ENCODE measurements at places on chromosomes 2 and 18.

DNA sequence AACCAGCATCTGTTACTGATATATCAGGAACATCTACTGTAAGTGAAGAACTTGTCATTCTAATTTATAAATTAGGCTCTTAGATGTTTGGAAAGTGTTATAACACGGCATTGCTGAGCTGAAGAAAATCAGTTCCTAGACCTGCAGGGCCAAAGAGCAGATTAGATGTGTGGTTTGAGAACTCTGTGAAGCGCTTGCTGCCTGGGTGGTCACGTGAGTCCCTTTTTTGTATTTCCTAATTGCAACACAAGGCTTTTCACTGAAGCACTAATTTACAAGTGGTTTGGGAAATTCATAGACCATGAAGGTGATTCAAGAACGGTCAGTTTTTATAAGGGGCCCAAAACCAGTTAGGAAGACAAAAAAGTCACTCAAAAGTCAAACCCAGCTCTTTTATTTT is 106.9 kb upstream of the SP3 start:
- no peak for DNase-seq

DNA sequence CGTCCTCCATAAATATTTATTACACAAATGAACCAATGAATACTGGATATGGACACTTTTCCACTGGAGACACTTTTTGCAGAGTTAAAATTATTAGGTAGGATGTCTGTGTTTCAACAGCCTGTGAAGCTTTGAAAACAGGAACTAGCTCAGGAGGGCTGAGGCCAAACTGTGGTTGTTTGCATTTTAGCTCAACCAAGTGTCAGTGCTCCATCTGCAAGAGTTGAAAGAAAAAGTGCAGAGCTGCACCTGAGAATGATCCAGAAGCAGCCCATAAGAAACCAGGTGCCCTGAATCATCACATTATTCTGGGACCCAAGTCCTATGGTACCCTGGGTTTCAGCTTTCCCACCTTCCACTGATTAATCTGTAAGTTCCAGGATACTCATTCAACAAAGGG is 180.4 kb downstream of the TRIB2 start:
- no peak for DNase-seq

DNA sequence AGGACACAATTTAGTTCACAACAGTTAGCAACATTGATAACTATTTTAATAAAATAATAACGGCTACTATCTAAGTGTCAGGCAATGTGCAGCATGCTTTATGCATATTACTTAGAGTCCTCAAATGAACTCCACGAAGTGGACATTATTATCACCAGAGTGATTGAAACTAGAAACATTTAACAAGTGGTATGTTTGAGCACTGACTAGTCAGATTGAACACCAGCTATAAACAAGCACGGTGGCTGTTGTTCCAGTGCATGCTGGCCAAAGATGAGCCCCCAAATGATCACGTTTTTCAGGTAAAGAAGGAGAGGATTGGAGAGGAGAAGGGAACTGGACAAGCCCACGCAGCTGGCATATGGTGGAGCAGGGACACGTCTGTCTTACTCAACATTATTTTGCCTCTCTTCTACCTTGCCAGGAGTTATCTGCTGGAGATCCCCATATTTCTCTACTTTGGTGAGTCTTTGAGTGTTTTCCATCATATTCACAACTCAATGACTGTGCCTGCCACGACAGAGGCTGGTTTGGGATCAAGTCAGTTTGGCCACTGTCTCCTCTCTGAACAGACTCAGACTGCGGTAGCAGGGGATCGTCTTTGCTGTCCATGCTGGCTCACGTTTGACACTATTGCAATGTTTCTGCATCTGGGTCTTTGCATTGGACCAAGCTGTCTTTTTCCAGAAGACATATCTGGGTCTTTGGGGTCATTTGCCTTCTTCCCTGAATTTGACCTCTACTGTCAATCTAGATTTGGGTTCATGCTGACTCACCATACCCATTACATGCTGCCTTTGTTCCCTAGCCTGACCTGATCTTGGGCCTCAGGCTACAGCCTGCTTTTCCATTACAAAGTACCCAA is 66.0 kb upstream of the ACSL3 start:
- DNase-seq, result no peak

GRCh38 chr2:181190711-181191110 is 210.3 kb downstream of the UBE2E3 start:
- no peak for DNase-seq

- no peak for DNase-seq
These were observed 182.8 kb downstream of the EIPR1 start for GRCh38 chr2:3194828-3195227.

- no peak for DNase-seq
These were observed 6.4 kb upstream of the NEUROD1 start for GRCh38 chr2:181686576-181687185.

DNA sequence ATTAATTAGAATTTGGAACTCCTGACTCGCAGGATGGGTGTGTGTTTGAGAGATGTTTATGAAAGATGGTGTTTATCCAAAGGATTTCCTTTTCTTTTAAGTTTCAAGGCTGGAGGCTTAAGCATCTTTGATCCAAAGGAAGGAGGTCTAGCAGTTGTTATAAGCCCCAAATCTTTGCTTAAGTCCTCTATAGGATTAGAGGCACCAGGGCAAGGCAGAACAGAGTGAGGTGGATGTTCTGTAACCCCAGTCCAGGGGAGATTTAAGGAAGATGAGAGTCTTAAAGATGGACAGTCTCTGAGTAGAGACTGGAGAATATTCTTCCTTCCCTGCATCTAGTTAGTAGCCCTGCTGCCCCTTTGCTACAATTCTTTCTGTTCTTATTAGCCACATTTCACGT is 17.5 kb downstream of the LBH start:
- no peak for DNase-seq

GRCh38 chr2:190765386-190766173 is 115.0 kb upstream of the GLS start:
- DNase-seq, result no peak

DNA sequence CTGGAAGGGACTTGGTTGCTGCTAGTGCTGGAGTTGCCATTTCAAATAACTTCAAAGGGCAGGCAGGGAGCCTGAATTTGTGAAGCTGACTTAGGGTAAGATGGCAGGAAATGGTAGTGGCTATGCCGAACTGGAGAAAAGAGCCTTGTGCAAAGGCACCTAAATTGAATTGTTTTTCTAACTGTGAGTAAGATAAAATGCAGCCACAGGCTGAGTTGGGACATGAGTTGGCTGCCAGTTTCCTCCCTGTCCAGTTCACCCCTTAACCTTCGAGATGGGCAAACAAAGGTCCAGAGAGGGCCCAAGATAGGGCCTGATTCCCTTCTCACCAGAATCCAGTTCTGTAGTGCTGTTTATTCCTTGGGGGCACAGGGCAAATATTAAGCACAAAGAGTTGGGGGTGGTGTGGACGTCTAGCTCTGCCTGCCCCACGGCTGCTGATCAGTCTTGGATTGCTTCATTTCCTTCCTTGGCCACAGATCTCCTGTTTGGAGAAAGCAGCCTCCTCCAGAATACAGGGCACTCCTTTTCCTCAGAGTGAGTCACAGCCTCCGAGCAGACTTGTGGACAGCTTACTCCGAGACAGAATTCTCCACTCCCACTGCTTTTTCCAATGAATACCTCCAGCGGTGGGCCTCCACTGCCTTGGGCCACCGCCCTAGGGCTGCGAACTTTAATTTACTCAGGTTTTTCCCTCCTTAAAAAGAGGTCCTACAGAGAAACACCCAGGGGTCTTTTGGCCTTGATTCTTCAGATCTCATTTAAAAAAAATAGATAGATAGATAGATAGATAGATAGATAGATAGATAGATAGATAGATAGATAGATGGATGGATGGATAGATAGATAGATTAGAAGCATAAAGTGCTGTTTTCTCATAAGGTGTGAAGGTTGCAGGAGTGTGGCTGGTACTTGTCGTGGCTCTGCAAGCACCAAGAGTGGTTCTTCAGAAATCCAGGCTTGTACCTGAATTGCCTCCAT is 18.4 kb upstream of the SLC20A1 start:
- no peak for DNase-seq

GRCh38 chr2:23867449-23867848 is 59.5 kb downstream of the ATAD2B start:
- no peak for DNase-seq

DNA sequence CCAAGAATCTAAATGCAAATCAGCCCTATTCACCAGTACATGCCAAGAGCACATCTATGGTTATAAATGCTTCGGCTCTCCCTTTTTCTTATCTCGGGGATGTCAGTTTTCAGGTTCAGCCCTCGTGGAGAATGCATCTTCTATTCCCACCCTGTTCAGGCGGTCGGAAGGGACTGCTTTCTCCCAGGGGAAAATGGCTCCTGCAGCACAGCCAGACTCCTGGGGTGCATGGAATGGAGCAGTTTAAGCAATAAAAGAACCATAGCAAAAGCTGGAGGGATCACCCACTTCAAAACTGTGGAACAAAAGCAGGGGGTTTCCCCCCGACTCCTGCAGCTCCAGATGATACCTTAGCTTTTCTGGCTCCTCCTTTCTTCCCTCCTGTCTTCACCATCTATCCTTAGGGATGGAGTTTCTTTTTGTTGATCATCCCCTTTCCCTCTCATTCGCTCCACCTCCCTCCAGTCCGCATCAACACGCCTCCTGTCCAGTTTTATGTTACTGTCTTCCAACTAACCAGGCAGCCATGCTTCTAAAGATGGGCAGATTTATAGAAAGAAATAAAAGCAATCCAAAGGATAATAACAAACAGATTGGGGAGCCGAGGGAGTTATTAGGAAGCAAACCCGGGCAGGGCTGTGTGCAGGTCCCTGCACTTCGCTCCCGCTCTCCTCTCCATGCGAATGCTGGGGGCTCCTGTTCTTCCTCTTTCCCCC is 356.2 kb upstream of the SMIM21 start:
- no peak for DNase-seq

DNA sequence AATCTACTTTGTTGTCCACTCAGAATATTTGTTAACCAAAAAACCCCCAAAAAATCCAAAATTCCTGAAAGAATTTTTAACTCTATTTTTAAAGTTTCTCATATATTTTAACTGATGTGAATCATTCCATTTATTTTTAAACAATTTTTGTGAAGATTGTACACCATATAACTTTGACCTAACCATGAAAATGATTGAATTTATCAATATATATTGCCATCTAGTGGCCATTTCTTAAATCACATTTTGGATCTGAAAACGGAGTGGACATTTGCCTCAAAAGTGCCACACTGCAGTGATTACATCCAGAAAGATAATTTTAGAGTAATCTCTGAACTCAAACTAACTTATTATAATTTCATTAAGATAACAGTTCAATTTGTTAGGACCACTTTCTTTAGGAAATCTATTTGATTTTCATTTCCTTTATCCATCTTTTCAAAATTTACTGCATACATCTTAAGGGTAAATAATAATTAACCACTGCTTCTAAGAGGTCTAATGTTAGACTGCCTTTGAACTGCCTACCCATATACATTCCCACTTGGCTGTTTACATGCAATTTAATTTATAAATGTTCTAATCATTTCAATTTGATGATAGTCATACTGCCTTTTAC is 71.1 kb downstream of the DSC3 start:
- no peak for DNase-seq

GRCh38 chr2:168738062-168738461 is 64.4 kb upstream of the NOSTRIN start:
- DNase-seq, result no peak

DNA sequence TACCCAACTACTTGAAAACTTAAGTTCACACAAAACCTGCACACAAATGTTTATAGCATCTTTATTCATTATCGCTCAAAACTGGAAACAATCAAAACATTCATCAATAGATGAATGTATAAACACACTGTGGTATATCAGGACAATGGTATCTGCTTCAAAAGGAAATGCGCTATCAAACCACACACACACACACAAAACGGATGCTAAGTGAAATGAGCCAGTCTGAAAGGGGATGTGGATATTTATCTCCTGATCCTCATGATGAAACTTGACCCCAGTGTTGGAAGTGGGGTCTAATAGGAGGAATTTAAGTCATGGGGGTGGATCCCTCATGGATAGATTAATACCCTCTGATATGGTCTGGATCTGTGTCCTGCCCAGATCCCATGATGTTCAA is 22.0 kb downstream of the PDCL3 start:
- no peak for DNase-seq

DNA sequence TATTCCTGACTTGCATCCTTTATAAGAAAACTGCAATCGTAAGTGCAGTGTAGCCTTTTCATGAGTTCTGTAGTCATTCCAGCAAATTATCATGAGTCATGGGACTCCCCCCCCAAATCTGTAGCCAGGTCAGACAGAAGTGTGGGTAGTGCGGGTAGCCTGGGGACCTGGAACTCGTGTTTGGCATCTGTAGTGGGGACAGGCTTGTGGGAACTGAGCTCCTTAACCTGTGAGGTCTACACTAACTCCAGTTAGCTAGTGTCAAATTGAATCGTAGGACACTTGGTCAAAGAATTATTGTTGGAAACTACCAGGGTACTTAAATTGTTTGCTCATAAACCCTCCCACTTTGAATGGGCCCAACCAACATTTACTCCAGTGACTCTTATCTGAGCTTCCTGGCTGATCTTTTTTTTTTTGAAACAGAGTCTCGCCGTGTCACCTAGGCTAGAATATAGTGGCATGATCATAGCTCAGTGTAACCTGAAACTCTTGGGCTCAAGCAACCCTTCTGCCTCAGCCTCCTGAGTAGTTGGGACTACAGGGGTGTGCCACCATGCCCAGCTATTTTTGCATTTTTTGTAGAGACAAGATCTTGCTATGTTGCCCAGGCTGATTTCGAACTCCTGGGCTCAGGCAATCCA is 12.4 kb downstream of the PFN4 start:
- DNase-seq, result no peak

GRCh38 chr2:64374686-64375085 is 79.3 kb upstream of the LGALSL start:
- no peak for DNase-seq

DNA sequence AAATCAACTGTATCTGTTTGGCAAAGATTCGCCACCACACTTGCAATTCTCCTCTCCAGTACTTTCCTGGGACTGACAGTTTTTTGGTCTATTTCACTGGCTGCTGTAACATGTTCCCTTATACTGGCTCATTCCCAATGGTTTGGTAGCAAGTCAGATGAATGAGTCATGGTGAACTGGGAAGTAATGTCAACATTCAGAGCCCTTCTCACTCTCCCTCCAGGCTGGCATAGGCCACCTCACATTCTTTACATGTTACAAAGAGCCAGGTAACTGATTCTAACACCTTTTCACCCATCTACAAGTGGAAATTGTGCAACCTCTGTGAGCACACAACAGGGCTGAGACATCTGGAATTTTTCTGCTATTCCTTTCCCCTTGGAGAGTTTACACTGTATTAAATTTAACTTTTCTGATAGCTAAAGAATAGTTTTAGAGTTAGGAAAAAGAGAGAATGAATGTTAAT is 111.3 kb upstream of the TLK1 start:
- DNase-seq, result no peak

GRCh38 chr2:227326783-227327182 is 1.7 kb downstream of the MFF start:
- no peak for DNase-seq

GRCh38 chr2:191670076-191670475 is 7.9 kb upstream of the NABP1 start:
- no peak for DNase-seq

DNA sequence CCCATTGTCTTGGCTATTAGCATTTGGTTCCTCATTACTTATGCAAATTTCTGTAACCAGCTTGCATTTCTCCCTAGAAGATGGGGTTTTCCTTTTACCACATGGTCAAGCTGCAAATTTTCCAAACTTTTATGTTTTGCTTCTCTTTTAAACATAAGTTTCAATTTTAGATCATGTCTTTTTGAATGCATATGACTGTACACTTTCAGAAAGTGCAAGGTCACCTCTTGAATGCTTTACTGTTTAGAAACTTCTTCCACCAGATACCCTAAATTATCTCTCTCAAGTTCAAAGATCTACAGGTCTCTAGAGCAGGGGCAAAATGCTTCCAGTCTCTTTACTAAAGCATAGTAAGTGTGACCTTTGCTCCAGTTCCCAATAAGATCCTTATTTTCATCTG is 837.6 kb upstream of the NXPH2 start:
- DNase-seq, result no peak

GRCh38 chr18:61360404-61361383 is 27.5 kb downstream of the CDH20 start:
- DNase-seq, result no peak
